LoVo (cell line): ENCODE measurements at places on chromosomes 5 and 9.

GRCh38 chr9:87594194-87594593 lies 96.5 kb downstream of the DAPK1 start:
- no peak for DNase-seq

DNA sequence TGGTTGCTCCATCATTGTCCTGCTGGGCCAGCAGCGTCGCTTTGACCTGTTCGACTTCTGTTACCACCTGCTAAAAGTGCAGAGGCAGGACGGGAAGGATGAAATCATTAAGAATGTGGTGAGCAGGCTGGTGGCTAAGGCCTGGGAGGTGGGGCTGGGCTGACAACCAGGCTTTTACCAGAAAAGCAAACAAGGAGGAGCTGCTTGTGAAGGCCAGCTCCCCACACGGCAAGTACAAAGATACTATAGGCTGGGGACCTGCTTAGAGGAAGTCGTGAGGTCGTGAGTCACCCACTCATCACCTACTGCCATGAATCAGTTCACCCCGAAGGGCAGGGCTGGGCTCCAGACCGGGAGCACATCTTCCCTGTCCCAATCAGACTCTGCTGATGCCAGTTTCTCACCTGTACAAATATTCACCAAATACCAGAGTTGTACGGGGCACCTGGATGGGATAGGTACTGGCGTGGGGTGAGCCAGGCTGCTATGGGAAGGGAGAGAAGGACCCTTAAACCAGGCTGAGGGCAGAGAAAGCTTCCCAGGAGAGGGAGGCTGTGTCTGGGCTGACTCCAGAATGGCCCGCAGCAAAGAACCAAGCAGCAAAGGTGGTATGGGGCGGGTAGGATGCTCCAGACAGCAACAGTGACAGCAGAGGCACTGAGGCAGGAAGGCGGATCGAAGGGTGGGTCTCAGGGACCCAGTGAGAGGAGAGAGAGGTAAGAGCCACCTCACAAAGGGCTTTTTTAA lies 69.3 kb upstream of the NIPAL4 start:
- DNase-seq: peak; percentile 85

DNA sequence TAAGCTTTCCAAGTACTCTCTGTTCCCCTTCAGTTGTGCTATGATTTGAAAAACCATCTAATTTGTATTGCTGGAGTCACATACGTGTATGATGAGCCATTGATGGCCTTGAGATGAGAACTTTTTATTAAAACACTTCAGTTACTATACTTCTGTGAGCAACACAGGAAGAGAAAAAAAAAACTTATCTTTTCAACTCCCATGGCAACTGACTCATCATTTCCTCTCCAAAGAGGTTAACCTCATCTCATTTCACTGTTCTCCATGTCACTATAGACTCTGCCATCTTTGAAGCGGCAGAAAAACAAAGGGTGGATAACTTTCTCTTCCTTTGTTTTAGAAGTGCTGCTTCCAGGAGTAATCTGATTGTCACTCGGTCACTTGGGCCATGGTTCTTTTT lies 104.3 kb upstream of the PCSK1 start:
- DNase-seq: no peak

DNA sequence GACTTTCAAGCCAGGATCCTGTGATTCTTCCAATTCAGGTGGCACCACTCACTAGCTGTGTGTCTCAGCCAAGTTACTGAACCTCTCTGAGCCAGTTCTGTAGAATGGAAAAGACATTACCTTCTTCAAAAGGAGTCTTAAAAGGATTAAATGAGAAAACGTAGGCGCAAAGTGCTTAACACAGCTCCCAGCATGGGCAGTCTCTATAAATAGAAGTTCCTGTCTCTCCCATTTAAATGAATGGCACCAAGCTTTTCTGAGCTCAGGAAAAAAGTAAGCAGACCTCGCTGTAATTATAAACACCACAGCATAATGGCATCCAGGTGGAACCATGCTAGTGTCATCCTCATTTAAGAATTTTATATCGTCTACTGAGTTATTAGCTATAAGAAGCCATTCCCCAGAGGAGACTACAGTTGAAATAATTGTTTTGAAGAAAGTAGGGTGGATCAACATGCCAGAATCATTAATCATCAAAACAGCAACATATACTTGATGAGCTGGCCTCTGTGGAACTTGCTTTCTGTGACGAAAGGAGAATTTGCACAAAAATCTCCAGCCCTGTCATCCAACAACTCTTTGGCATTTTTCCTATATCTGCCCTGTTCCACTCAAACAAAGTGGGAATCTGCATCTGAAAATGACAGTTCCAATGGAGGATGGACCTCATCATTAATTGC lies 188.9 kb downstream of the SPOCK1 start:
- peak; percentile 46 for DNase-seq

DNA sequence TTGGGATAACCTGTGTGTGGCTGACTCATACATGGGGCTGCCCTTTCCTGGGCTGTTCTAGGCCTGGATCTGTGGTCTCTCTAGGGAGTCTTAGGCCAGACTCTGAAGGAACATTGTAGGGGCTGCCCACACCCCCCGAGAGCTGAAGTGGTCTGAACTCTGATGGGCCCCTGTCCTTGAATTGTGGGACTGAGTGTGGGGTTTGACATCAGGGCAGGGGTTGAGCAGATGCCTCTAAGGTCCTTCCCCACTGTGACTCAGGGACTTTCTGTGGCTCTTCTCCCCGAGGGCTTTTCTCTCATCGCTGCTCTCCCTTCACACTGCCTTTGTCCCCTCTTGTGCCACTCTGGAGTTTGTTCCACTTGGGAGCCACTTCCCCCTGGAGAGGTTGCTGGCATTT lies 215.0 kb downstream of the MELK start:
- DNase-seq: no peak

- no peak for DNase-seq
These were observed 415.4 kb downstream of the KDM4C start for GRCh38 chr9:7173139-7173538.

- peak; percentile 84 for DNase-seq
These were observed 42.3 kb downstream of the SH3RF2 start for GRCh38 chr5:145978708-145979107.

- DNase-seq: no peak
These were observed 18.6 kb downstream of the SLC36A2 start for GRCh38 chr5:151328734-151329133.

GRCh38 chr5:35618304-35618636 lies 607 bp downstream of the SPEF2 start:
- DNase-seq: no peak

DNA sequence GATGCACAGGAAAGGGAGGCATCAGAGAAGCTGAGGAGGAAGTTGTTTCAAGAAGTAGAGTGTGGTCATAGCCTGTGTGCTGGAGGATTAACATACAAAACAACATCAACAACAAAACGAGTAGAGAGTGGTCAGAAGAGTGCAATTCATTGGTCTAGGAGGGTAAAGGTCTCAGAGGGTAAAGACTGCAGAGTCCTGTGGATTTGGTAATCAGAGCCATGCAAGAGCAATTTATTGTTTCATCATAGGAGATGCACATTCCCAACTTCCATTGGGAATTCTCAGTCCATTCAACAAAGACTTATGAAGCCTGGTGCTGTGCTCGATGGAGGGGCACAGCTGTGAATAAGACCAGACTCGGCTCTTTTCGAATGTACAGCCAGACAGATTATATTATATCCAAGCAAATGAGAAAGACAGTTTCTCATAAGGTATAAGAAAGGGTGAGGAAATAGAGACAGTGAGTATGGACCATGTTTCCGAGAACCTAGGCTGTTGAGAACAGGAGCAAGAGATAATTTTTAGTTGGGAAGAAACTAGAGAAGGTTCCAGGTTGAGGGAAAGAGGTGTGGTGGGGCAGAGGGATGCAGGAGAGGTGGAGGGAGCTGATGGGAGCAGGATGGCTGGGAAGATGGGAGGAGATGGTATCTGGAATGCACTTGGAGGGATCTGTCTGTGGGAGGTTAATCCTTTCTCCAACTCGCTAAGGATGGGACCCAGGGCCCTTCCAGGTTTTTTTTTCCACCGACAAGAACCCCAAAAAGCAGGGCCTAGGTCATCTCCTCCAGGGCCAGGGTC lies 7.9 kb upstream of the MYORG start:
- DNase-seq: no peak

DNA sequence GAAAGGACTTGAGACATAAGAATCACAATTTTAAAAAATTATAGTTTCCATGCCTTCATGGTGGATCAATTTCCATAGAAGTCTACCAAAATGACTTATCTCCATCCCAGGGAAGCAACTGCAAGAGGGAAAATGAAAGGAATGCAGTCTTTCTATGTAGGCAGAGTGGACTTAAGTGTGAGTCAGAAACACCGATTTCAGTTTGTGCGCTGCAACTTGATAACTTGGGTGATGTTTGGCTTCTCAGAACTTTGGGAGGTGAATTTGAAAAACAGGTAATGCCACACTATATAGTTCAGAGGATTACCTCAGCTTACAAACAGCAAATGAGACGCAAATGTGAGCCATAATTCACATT lies 708 bp upstream of the CSNK1G3 start:
- no peak for DNase-seq

DNA sequence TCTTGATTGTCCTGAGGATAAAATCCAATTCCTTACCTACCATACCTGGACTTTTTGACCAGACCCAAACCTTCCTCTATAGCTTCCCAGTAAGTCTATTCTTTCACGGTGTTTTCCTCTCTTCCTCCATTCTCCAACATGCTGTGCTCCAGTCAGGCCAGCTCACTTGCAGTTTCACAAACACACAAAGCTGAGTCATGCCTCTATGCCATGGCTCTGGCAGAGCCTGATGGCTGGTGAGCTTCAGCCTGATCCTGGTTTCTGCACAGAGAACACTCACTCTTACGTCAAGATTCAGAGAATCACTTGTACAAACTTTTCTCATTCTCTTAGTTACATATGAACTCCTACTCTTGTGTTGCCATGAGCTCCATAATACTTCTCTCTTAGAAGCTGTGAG lies 27.7 kb upstream of the PAX5 start:
- peak; percentile 9 for DNase-seq

DNA sequence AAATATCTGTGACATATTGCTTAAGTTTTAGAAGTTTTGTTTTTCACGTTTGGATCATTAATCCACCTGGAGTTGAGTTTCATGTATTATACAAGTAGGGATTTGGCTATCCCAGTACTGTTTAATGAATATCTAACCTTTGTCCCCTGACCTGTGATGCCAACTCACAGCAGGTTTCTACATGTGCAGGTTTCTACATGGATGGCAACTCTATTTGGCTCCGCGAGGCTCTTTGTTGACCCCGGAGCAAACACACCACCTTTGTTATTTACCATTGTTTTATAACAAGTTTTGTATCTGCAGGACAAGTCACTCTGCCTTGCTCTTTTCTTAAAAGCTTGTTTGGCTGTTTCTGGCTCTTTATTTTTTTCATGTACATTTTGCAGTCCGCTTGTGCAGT lies 920 bp upstream of the SFXN1 start:
- DNase-seq: no peak

DNA sequence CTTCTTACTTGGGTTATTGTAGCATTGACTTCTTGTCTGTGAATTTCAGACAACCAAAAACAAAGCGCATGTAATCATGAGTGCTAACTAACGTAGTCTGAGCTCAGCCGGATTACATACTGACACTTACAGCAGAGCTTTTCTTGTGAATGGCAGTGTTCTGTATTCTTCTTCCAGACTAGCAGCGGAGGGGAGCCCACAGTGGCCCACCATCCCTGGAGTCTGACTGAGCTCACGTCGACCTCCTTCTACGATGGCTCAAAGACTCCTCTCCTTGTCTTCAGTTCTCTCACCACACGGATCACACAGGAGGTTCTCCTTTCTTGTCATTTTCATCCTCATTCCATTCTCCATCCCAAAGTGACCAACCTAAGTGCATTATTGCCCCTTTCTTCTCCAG lies 211.4 kb downstream of the CHSY3 start:
- DNase-seq: no peak

DNA sequence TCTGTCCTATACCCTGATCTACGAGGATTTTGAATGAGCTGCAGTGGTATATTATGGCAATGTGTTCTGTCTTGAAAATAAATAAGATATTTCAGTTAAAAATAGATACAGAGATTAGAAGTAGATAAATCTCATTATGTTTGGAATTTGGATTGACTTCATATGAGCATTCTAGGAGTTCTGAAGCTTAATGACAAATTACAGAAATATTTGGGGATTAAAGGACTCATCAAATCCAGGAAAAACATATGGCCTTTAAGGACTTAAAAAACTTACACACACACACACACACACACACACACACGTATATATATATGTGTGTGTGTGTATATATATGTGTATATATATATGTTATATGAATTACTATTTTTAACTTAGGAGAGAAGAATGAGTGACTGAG lies 446.9 kb upstream of the CD180 start:
- no peak for DNase-seq

- no peak for DNase-seq
These were observed 42.8 kb upstream of the GDNF start for GRCh38 chr5:37882636-37883035.

DNA sequence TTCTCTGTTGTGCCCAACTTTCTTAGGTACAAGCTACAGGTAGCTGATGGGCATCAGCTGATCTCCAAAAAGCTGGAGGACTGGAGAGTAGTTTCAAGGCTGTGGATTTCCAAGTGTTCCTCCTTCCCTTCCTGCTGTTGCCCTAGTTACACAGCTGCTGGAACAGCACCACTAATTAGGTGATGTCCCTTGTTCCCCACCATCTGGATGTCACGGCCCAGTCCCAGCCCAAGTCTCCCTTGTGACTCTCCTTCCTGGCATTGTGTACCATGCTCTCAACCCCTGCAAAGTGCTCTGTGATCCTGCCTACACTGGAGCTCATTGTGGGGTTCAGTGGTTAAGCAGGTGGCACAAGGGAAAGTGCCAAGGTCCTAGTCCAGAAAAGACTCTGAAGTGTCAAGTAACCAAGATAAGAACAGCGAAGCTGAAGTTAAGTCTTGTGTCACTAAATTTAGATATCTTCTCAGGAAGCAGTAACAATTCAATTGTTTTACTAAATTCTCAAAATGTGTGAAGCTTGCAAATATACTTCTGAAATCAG lies 604.5 kb downstream of the ISL1 start:
- DNase-seq: no peak

DNA sequence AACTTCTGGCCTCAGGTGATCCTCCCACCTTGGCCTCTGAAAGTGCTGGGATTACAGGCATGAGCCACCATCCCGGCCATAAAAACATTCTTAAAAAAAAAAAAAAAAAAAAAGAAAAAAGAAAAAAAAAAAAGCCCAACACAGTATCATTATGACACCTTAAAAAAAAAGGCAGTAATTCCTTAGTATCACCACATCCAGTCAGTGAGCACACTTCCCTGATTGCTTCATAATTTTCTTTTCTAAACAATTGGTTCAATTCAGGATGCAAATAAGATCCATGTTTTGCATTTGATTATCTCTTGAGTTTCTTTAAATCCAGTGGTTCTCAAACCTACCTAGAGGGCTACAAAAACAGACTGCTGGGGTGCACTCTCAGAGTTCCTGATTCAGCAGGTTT lies 182.5 kb downstream of the CDK5RAP2 start:
- no peak for DNase-seq

GRCh38 chr5:98031926-98032325 lies 741.5 kb upstream of the RGMB start:
- no peak for DNase-seq

DNA sequence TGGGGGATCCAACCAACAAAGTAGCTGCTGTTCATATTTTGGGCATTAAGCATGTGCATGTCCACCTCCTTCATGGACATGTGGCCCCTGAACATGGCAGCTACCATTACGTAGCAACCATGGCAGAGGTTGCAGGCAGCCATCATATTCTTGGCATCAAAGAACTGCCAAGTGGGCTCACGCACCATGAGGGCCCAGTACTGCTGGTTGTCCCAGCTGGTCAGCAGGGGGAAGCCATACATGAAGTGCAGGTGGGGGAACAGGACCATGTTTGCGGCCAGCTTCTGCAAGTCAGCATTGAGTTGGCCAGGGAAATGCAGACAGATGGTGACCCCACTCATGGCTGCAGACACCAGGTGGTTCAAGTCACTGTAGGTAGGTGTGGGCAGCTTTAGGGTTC lies 9.5 kb downstream of the MTAP start:
- no peak for DNase-seq

- DNase-seq: no peak
These were observed 150.8 kb downstream of the ROR2 start for GRCh38 chr9:91799113-91799744.
